ENCODE measurements at places on chromosomes 3 and 15.

- no peak for DNase-seq
These were observed 216.8 kb downstream of the NR1D2 start for GRCh38 chr3:24161841-24162240.

GRCh38 chr3:109743981-109744380, 406.6 kb upstream of the DPPA4 start:
- DNase-seq, result no peak

- no peak for DNase-seq
These were observed 274.2 kb downstream of the ZIC4 start for GRCh38 chr3:147132168-147132567.

DNA sequence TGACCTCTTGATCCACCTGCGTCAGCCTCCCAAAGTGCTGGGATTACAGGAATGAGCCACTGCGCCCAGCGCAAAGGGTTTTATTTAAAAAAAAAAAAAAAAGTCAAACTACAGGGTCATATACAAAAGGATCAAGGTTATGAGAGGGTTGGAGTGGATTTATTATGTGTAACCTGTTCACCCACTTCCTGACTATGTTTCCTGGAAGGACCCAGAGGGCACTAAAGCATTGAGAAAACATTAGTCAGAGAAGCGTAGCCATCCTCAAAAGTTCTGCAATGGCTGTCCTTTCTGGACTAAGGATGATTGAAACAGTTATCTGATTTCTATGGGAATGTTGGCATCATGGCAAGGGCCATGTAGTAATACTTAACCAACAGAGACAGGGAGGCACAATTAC, 7.3 kb upstream of the SCAPER start:
- DNase-seq, result no peak

DNA sequence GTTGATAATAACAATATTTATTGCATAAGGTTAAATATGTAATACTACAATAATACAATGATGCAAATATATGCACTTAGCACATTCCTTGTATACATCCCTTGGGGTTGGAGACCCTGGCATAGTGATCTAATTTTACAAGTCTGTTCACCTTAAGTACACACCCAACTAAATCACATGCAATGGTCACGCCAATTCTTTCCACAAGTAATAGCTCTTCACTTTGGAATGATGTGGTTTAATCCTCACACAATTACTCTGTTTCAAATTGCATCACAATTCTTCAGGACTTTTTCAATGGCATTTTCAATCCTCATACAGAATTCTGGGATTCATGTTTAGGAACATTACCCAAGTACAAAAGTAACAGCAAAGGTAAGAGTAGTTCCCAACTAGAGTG, 27.3 kb upstream of the SPRED1 start:
- no peak for DNase-seq

GRCh38 chr3:14699643-14700042, 24.7 kb downstream of the C3orf20 start:
- DNase-seq, result no peak

DNA sequence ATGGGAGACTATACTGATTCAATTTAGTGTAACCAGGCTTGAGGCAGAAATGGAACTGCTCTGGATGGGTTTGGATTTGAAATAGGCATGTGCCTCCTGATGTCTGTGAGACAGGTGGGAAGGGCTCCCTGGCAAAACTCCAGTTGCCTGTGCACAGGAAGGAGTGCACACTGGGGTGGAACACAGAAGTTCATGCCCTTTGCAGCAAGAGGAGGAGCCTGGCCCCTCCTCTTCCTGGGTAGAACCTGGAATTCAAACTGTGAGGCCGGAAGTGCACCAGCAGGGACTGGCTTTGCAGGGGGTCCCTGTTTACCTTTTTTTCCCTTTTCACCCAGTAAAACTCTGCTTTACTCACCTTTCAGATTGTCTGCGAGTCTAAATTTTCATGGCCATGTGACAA, 99.9 kb downstream of the GMPS start:
- DNase-seq, result no peak

GRCh38 chr15:59556380-59556779, 55.2 kb upstream of the GCNT3 start:
- DNase-seq, result no peak

- DNase-seq, result no peak
These were observed 108.5 kb downstream of the CACNA1D start for GRCh38 chr3:53602866-53603265.

DNA sequence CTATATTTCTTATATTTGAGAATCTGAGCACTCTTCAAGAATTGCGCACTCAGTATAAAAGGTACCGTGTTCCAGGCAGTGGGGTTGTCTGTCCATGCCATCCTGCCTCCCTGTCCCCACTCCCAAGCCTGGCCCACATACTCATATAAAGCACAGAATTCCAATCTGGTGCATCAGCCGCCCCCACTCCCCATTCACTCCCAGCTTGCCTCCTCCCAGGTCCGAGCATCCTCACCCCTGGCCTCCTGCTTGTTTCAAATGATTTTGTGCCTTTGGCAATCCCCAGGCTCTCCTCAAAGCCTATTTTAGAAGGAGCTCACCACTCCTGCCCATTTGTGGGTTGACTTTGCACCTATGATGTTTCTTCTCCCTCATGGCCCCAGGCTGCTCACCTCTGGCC, 22.2 kb upstream of the IGF1R start:
- DNase-seq, result no peak
